ENCODE measurements at places on chromosomes 2 and 18.
A peak's percentile ranks its signal among the peaks of the same experiment; 100 is the strongest.

DNA sequence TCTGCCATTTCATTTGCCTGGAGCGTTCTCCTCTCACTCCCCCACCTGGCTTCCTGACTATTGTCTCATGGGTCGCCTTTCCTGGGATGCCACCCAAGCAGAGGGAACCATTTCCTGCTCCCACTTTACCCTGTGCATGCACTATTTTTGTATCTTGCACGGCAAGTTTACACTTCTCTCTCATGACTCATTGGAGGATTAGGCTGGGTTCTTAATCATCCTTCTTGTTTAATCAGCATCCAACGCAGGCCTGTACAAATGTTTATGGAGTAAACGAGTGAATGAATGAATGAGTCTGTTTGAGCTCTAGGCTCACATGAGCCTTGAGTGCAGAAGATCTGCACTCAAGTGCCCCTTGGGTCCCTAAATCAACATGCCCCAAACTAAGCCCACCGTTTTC lies 3.8 kb upstream of the ARHGAP25 start:
- DNase-seq, result no peak

DNA sequence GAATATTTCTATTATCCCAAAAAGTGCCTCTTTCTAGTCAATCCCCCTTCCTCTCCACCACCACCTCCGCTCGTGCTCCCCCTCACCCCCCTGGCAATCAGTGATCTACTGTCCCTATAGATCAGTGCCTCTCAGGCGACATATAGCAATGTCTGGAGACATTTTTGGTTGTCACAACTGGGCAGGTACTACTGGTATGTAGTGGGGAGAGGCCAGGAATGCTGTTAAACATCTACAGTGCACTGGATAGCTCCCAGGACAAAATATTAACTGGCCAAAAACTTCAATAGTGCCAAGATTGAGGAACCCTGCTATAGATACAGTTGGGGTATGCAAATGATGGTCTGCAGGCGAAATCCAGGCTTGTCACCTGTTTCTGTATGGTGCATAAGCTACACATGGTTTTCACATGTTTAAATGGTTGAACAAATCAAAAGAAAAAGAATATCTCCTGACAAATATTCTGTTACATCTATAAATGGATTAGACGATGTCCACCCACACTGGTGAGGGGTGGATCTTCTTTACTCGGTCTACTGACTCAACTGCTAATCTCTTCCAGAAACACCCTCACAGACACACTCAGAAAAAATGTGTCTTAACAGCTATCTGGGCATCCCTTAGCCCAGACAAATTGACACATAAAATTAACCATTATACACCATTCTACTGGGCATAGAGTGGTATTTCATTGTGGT lies 25.5 kb downstream of the DPYSL5 start:
- no peak for DNase-seq

DNA sequence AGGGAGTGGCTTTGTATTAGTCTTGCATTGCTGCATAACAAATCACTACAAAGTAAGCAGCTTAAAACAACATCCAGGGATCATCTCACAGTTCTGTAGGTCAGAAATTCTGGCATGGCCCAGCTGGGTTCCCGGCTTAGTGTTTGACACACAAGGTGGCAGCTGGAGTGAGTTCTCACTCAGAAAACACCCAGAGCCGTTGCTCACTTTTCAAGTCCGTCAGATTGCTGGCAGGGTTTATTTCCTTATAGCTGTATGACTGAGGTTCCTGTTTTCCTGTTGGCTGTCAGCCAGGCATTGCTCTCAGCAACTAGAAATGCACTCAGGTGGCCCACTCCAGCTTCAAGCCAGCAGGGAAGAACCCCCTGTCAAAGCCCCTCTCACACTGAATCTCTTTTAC lies 324.1 kb downstream of the CCDC178 start:
- no peak for DNase-seq

DNA sequence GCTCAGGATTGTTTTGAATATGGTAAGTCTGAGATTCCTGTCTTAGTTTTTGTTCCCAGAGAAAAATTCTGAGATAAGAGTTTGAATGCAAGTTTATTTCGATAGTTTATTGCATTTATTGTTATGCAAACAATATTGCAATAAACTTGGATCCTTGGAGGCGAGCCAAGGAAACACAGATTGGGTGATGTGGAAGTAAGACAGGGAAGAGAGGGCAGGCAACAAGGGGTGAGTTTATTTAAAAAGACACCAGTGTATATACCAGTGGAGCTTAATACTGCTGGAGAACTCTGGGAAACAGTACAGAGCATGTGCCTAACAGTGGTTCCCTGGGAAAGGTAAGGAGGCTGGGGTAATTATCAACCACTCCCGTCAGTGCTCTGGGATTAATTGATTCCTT lies 87.5 kb upstream of the NEDD4L start:
- no peak for DNase-seq

DNA sequence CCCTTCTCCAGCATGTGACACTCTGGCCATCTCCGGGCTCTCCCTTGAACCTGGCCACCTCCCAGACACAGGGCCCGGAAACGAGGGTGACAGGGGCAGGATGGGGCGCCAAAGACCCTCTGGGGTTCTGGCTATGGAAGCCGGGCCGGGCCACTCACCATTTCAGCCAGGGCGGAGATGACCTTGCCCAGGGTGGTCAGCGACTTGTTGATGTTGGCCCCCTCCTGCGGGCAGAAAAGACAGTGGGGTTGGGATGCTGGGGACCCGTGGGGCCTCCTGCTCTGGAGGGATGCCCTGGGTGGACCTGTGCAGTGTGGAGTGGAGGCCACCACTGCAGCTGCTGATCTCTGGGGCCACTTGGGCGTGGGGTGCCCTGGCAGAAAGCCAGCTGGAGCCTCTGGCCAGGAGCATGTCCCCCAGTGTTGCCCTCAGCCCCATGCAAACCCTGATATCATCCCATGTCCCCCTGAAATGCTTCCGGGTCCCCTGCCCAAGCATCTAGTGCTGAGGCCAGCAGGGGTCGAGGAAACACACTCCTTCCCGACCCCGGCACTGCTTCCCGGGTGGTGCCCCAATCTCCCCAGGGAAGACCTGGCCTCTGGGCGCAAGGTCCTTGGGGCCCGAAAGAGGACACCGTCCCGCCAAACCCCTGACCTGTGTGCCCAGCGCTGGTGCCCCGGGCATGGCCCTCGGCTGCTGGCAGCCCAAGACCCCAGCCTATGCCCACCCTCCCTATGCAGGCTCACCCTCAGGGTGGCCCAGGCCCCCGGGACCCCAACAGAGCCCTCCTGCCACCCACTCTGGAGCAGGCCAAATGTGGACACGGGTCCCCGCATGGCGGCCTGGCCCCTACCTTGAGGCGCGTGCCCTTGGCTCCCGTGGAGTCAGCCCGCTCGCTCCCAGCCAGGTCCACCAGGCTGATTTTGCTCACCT lies 36.9 kb downstream of the KIF1A start:
- no peak for DNase-seq

DNA sequence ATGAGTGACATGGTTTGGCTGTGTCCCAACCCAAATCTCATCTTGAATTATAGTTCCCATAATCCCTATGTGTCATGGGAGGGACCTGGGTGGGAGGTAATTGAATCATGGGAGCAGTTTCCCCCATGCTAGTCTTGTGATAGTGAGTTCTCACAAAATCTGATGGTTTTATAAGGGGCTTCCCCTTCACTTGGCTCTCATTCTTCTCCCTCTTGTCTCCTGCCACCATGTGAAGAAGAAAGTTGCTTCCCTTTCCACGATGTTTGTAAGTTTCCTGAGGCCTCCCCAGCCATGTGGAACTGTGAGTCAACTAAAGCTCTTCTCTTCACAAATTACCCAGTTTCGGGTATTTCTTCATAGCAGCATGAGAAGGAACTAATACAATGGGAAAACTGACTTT lies 14.0 kb downstream of the DNAH7 start:
- no peak for DNase-seq

GRCh38 chr2:71317060-71317459 lies 14.5 kb upstream of the ZNF638 start:
- DNase-seq, result no peak

DNA sequence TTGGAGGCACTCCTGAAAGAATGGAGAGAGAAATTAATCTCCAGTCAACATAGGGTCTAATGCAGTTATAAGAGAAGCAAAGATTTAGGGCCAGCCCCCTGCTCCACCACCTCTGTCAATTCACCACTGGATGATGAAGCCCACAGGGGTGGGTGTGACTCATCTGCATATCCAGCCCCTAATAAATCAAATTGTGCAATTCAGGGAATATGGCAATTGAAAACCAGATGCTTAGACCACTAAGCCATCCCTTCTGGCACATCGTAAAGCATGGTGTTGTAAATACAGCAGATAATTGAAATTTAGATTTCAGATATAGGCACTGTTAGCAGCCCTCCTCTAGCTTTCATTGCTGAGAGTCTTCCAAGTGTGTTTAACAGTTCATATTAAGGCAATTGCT lies 541.4 kb downstream of the PARD3B start:
- no peak for DNase-seq

- DNase-seq, result no peak
Observed at GRCh38 chr2:160401895-160402294, 91.7 kb downstream of the RBMS1 start.

- no peak for DNase-seq
Observed at GRCh38 chr2:70527447-70528080, 26.1 kb downstream of the TGFA start.

DNA sequence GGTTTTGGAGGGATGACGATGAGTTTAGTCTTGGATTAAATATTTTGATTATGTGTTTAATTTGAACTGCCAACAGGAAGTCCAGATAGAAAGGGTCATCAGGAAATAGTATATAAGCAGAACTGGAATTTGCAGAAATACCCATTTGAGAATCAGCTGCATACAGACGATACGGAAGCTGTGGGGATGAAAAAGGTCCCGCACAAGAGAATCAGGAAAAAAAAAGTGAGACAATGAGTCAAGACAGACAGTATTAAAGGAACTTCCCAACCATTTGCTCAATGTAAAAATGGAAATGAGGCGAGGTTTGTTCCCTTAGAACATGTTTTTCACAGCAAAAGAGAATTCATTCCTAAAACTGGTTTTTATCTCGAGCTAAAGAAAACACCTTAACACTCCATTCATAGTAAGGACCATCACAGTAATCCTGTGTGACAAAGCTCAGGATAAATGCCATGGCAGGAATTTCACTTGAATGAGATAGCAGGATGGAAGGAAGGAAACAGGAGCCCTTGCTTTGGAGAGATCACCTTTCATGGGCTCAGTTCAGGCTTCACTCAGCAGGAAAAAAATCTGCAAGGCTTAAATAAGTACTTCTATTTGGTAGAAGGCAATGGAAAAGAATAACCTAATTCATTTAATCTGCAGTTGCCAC lies 29.3 kb downstream of the BCL2 start:
- no peak for DNase-seq

DNA sequence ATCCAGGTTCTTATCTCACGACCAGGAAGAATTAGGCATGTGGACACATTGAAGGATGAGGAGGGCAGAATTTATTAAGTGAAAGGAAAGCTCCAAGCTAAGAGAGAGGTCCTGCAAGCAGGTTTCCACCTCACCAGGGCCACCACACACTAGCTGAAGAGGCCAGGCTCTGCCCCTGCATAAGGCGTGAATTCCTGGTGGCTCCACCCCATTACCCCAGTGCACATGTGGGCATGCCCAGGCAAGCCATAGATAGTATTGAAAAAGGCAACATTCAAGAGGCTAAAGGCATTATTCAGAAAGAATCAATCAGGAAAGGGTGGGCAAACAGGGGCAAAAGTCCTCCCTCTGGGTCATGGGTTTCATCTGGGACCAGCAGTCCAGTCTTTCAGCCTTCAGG lies 30.9 kb upstream of the GRP start:
- DNase-seq, result no peak

DNA sequence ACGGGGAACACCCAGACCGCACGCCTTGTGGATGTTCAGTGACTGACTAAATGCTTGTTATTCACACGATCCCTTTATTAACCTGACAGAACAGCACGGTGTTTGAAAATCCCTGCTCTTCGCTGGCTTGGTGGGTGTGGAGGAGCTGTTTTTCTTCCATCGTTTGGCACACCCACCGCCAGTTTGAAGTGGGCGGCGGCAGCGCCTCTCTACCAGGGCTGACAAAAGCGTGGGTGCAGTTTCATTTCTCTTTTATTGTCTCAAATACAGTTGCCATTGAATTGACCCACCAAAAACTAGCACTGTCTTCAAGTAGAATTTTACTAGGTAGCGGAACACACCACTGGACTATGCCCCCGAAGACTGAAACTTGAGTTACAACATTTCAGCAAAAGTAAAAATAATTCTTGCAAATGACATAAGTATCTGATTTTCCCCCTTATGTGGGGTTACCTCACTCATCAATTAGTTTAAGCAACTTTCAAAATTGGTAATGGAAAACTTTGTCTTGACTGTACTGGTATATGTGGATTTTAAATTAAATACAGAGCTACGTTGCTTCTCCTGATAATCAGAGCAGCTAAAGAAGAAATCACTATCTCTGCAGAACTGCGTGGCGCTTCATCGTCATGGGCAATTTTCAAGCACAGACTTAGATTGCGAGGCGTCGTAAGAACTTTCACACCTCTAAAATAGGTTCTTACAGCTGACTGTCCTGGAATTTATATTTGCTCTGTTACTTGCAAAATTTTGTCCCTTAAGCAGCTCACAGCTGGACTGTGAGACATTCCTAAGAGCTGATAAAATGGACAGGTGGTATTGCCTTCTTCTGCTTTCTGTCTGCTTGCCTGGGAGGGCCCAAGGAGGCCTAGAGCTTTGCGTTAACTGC lies 60.9 kb downstream of the LDLRAD4 start:
- peak; percentile 57 for DNase-seq

DNA sequence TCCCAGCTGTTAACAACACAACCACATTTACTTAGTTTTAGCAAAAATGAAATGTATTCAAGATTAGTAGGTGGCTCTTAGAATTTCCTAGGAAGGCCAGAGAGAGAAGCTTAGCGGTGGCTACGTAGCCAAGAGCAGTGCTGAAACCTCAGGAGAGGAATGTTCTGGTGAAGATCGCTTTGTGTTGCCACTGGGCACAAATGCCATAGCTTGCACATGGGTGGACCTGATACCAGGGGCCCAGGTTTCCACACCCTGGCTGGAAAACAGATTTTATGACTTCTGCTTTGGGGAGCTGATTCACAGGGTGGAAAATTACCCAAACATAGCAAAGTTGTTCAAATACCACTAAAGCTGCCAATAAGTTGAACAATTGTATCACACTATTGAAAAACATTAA lies 43.4 kb downstream of the THUMPD2 start:
- DNase-seq, result no peak

GRCh38 chr2:30280596-30281434 lies 49.5 kb downstream of the LBH start:
- no peak for DNase-seq

GRCh38 chr18:63181706-63182309 lies 137.8 kb downstream of the BCL2 start:
- no peak for DNase-seq

- no peak for DNase-seq
Observed at GRCh38 chr2:205865905-205866441, 183.7 kb downstream of the NRP2 start.

- no peak for DNase-seq
Observed at GRCh38 chr2:121094101-121094500, 190.9 kb downstream of the TFCP2L1 start.

- DNase-seq, result no peak
Observed at GRCh38 chr2:53366543-53366942, 401.1 kb upstream of the CHAC2 start.

- no peak for DNase-seq
Observed at GRCh38 chr2:68938938-68939337, 13.8 kb downstream of the GKN2 start.

- no peak for DNase-seq
Observed at GRCh38 chr2:219744066-219744465, 116.6 kb downstream of the SLC4A3 start.
